ENCODE measurements at places on chromosomes 4 and X.

DNA sequence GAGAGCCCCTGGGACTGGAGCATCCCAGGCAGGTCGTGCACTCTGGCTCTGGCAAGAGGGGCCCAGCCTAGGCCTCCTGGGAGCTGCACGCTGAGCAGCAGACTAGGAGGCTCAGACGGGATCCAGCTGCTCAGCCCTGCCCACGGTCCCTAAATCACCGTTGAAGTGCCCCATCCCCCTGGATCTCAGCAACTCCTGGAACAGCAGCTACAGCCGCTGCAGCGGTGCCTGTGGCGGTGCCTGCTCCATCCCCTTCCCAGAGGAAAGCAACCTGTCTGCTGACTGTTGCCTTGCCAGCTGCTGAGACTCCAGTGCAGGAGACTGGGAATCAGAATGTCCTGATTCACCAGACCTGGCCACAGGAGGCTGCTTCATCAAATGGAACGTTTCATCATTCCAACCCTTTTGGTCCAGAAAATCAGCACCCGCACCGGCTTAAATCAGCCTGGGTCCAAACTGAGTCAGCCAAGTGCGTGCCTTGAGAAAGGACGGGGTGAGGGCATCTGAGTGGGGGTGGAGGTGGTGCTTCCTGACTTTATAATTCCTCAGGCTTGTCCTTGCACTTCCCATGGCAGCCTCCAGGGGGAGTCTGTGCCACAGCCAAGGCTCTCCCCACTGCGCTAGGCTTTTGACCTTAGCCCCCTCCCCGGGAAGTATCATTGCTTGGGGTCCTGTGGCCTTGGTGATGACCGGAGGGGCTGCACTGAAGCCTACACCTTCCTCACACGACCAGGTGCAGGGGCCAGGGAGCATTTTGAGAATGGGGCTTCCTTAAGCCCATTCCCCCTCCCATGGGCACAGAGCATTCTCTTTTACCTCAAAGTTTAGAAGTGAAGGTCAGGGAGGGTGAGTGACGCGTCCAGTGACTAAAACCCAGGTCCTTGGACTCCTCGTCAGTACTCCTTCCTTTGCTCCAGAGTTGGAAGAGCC lies 6.5 kb downstream of the ZNF185 start:
- DNase-seq = peak; percentile 1

DNA sequence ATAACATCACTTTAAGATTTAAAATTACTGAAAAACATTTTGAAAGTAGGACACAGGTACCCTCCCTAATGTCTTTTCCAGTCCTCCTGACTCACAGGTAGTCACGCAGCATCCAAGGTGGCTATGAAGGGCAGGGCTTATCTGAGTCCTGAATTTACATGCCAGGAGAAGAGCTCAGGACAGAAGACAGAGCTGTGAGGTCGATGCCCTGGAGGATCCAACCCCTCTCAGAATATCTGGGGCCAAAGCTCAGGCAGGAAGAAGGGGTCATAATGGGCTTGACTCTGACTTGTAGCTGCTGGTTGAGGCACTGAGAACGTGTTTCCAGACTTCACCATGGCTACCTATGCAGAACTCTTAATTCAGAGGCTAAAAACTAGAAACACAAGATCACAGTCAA lies 177.5 kb downstream of the AASDH start:
- no peak for DNase-seq

DNA sequence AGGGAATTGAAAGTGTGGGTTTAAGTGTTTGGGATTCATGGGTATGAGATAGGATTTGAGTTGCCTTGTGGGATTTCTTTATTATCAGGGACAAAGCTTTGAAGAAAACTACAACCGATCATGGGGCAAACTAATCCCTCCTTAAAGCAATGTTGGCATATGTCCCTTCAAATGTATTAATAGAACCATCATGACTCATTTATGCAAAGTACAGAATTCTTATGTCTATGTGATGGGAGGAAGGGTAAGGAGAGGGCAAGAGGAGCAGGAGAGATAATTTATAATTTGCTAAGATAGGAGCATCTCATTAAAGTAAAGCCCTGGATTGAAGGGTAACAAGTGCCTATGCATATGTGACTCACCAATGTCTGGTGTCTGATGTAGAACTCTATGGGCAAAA lies 94.2 kb downstream of the PHEX start:
- DNase-seq = no peak

GRCh38 chr4:153729895-153730294 lies 29.9 kb downstream of the RNF175 start:
- DNase-seq = no peak

- no peak for DNase-seq
Measured at GRCh38 chr4:97691111-97691605, 452.1 kb downstream of the STPG2 start.

DNA sequence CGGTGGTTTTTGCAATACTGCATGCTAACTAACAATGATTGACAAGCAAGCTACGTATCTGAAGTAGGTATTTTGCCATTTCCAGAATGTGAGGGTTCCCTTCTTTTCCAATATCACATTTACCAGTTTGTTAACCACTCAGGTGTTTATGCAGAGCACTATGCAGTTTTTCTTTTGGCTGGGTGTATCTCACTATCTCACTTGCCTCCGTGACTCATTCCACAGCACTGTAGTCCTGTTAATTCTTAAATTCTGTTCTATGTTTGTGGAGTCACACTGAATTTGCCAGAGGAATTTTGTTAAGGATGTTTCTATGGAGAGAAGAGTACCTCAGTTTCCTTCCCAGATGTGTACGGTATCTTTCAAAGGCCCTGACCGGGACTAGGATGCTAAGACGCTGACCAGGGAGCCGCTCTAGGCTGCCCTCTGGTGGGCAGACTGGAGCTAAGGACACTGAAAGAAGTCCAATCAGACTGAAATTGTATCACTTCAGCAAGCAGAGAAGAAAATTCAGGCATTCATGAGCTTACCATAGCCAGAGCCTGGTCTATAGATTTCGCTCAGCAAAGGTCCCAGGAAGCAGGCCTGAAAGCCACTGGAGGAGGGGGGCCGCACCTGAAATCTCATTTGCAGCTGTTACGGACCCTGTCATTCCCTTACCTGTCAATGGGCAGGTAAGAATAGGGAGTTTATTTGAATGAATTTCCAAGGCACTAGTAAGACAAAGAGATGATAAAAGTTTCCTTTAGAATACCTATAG lies 388.4 kb upstream of the SPOCK3 start:
- no peak for DNase-seq

GRCh38 chrX:1124531-1124930 lies 87.9 kb downstream of the CRLF2 start:
- no peak for DNase-seq

All from activated CD8-positive, alpha-beta memory T cell treated with anti-CD3 and anti-CD28 coated beads for 1 hour (primary cell).